D721Med (cell line): ENCODE measurements at places on chromosomes 7 and 10.

DNA sequence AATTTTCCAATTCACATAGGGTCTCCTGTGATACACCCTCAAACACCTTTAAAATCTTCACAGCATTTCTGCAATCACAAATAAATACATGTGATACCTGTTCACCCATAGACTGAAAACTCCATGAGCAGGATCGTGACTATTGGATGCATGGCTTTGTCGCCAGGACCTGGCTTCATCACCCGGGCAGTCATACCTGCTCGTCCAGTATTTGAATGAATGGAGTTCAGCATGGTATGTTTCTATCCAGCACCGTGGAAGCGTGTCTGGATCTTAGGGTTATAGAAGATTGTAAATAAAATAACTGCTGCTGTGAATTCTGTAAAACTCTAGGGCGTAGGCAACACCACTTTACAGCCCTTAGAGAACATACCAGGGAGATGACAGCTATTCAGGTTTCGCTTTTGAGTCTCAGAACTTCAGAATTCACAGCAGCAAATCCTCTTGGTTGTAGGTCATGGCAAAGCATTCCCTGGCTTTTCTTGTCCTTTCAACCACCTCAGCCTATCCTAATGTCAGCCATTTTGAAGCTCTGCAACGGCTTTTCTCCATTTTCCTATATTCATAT is 47.4 kb upstream of the USP6NL start:
- DNase-seq = no peak

DNA sequence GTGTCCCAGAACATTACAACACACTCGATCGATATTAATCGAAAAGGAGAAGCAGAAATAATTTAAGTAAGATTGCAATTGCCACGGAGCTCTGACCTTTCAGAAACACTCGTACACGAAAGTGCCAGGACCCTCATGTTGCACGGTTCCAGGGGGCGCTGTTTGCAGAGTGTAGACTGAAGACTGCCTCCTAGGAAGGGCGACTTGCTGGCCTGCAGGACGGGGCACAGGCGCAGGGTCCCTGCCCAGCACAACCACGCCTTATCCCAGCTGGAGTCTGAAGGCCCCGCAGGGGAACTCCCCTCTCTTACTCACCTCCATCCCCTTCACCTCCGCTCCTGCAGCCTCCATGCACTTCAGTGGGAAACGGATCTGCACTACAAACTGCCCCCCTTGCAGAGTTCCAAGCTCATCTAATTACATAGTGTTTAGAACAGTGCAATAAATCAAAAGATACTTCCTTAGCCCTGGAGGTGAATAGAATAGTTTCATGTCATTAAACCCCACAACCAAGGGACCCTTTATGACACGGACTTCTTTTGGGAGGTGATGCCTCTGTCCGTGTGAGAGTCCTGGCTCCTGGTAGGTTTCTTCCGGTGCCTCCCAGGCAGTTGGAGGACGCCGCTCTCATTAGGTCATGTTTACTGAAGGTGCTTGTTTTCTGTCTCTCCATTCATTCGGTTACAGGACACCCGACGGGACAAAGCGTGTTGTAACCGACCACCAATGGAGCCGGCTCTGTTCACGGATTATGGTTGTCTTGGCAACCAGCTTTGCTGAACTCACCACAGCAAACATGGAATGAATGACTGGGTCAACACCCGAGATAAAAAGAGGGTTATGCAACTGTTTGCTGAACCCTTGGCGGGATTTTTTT is 262.2 kb downstream of the BAMBI start:
- DNase-seq = no peak

GRCh38 chr7:152902054-152902453 is 142.5 kb downstream of the ACTR3B start:
- DNase-seq = no peak

GRCh38 chr7:29278337-29279069 is 83.9 kb downstream of the CHN2 start:
- DNase-seq = no peak

DNA sequence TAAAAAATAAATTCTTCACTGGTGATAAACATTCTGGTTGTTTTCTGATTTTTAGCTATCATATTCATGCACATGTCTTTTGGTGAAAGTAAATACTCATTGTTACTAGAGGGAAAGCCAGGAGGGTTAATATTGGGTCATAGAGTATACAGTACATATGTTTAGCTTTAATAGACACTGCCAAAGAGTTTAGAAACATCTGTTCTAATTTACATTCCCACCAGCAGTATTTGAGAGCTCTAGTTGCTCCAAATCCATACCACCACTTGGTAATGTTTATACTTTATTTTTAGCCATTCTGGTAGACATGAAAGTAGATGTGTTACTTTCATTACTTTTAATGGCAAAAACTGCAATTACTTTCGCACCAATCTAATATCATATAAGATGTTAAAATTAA is 108.8 kb downstream of the MKX start:
- no peak for DNase-seq

DNA sequence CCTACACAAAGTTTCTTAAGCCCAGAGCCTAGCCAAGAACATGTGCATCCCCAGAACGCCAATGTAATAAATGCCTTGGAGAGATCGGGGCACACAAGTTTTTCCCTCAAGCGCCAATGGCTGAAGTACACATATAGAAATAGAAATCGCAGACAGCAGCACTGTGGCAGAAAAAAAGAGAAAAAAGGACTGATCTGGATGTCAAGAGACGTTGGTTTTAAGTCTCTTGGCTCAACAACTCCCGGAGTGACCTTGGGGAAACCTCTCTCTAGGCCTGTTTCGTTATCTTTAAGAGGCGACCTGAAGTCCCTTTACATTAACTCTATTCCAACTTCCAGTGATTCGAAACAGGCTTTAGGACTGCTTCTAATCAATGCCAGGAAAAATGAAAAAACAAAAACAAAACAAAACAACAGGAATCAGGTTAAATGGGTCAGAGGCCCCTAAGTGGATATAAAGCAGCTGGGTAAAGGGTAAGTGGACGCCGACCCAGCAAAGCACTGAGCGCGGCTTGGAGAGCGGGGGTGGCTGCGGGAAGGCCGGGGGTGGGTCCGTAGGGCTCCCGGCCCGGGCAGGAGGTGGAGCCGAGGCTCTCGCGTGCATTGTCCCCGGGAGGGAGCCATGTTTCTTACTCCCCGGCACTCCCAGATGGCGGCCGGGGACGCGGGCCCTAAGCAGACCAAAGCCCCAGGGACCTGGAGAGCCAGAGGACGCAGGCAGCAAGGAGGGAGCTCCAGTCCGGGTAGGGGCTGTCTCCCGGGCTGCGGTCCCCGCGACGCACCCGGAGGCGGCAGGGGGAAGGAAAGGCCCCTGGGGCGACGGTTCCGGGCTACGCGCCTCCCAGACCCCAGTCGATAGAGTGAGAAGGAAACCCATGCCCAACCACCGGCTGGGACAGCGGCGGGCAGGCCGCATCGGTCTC is 757 bp downstream of the EIF3A start:
- no peak for DNase-seq

DNA sequence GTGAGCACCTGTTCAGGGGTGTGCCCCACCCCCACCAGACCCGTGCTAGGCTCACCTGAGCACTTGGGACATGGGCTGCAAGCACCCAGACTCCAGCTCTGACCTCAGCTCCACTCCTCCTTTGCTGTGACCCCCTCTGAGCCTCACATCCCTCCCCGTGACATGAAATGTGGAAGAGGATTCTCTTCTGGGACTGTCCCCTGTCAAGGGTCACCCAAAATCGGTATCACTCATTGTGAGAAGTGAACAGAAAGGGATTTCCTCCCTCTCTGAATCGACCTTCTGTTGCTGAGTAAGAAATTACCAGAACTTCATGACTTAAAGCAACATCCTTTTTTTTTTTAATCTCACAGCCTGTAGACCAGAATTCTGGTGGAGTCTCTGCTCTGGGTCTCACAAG is 6.2 kb upstream of the CHST15 start:
- DNase-seq = no peak

DNA sequence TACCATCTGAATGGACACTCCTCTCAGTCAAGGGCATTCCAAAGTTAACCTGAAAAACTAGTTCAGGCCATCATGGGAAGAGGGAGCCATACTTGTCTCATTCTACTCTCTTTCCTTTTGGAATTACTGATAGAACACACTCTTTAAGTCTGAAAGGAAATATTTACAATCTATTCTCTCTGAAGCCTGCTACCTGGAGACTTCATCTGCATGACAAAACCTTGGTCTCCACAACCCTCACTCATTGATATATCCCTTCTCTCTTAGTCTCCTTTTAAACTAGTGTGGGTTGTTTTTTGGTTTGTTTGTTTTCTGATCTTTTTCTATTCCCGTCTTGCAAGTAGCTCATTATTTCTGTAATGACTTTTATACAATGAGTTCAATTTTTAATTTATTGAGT is 169.5 kb downstream of the C1GALT1 start:
- DNase-seq = no peak

DNA sequence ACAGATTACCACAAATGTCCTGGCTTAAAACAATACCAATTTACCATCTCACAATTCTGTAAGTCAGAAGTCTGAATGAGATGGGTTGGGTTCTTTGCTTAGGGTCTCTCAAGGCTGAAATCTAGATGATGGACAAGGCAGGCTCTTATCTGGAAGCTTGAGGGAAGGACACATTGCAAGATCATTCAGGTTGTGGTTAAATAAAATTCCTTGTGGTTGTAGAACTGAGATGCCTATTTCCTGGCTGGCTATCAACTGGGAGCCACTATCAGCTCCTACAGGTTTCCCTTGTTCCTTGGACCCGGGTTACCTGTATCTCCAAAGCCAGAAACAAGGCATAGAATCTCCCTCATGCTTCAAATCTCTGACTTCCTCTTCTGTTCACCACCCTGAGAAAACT is 148.4 kb downstream of the MDFIC start:
- DNase-seq = no peak

- DNase-seq = no peak
These were observed 262.0 kb downstream of the ADRA2A start for GRCh38 chr10:111338805-111339204.

- no peak for DNase-seq
These were observed 609.8 kb upstream of the FOXK1 start for GRCh38 chr7:4072161-4072925.

GRCh38 chr7:44638611-44639557 is 32.5 kb downstream of the OGDH start:
- DNase-seq = no peak

DNA sequence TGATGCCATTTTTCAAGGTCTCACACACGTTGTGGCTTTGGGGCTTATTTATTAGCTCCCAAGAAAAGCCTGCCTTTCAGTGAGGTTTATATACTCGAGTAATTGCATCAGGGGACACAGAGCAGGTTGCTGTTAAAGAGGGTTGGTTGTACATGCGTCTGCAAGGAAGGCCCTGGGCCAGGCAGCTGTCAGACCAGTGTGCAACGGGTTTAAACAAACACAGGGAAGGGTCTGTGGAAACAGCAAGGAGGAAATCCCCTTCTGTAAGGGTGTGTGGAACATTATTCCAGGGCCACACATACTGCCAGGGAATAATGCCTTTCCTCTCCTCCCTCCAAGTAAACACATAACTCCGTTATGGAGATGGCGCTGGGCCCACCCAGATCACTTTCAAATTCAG is 1.7 kb upstream of the CHST15 start:
- DNase-seq = no peak

- no peak for DNase-seq
These were observed 262.8 kb downstream of the DGKB start for GRCh38 chr7:14639801-14640200.
